Urinary bladder (tissue), 4 donors: ENCODE measurements at places on chromosomes 6 and 20. TPM values are rescaled to one million over a fixed set of nuclear protein-coding genes. Genes with fewer than 3 reads are reported as not detected.

DNA sequence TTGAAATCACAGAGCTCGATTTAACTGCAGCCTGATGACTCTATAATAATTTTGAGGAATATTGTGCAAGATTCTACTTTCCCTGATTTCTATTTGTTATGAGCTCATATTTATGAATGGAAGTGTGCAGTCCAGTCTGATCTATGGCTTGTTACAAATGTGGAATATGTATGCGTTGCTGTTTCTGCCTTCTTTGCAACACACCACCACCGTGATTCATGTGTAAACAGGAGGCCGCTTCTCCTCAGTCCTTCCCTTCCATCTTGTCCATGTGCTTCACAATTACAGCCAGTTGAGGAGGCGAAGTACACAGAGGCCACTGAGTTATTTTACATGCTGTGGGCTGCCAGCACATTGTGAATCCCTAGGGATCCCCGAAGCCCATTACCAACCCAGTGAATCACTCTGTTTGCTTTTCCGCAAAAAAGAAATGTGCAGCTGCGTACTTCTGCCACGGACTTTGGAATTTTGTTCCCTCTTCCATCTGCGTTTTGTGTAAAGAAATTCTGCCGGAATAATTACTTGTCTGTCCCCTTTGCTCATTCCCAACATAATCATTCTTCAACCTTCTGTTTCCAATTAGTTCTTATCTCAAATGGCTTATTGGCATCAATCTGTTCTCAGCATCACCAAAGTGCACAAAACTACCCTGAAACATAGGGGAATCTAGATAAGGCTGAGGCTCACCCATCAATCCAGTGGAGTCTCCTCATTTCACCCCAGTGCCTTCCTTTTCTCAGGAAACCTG, 551.6 kb upstream of the CITED2 start:
- DNase-seq = no peak

- no peak for DNase-seq
Measured at GRCh38 chr6:101489456-101489855, 95.9 kb downstream of the GRIK2 start.

The PNLDC1 gene
- polyA plus RNA-seq = 0.15 TPM

The APCDD1L gene
- polyA plus RNA-seq = 5.6 TPM

DNA sequence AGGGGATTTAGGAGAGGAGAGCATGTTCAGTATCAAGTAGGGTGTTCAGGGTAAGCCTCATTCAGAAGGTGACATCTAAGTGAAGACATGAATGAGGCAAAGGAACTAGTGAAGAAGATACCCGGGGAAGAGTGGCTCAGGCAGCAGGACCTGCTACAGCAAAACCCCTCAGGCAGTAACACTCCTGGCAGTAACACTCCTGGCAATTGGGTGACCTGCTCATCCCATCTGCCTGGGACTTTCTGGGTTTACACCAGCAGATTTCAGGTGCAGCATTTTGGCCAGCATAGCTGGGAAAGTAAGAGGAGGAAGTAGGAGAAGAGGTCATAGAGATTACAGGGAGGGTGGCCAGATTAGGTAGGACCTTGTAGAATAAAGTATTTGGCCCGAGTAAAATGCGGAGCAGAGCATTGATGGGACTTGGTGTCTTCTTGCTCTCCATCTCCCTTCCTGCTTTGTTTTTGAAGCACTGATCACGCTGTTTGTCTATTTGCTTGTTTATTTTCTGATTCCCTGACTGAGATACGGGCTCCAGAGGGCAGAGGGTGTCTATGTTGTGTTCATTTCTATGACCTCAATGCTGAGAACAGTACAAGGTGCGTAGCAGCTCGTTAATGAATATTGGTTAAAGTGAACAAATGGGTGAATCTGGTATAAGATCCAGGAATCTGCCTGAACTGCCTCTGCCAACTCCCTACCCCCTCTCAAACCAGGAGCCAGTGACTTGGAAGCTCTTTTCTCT, 88.3 kb downstream of the IYD start:
- no peak for DNase-seq

- DNase-seq = no peak
Measured at GRCh38 chr6:16286151-16286522, 47.8 kb downstream of the GMPR start.

- no peak for DNase-seq
Measured at GRCh38 chr6:40569162-40569910, 17.8 kb downstream of the LRFN2 start.

The VSX1 gene
- polyA plus RNA-seq = 0.05 TPM

The TFB1M gene
- 9.8 TPM for polyA plus RNA-seq

The CHRNA4 gene
- polyA plus RNA-seq = not detected

DNA sequence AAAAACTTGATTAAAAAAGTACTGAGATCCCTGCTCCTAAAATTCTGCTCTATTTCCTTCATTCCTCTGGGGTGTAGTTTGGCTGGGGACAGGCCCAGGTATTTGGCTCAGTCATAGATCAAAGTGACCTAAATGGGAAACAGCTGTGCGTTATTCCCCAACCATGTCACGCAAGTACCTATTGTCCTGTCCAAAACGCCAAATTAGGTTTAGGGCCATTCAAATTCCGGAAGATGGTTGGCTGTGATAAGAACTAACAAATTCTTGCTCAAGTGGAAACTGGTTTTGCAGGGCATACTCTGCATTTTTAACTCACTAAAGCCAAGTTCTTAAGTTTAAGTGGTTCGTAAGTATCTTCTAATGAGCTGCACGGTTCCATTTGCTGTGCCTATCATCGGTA, 147.6 kb upstream of the TMEM170B start:
- peak; percentile 53 for DNase-seq

DNA sequence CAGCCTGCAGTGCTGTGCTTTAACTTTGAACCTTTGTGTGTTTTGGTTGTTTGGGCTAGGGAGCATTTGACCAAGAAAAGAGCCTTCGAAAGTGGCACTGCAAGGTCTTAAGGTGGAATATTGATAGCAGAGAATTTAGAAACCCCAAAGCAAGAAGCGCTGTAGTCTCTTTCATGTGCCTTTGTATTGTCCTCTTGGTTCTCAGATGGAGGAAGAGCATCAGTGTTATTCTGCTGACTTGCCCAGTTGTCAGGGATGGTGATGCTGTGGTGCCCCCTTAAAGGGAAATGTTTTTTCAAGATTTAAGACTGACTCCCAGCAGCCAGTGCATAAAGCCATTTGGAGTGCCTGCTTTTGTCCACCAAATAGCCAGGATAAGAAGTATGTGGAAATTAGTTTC, 102.7 kb upstream of the INSM1 start:
- no peak for DNase-seq

- no peak for DNase-seq
Measured at GRCh38 chr20:63697357-63697867, 960 bp downstream of the TNFRSF6B start.

The BFSP1 gene
- 2.0 TPM for polyA plus RNA-seq

GRCh38 chr6:83792846-83793245, 60.3 kb upstream of the RIPPLY2 start:
- no peak for DNase-seq

DNA sequence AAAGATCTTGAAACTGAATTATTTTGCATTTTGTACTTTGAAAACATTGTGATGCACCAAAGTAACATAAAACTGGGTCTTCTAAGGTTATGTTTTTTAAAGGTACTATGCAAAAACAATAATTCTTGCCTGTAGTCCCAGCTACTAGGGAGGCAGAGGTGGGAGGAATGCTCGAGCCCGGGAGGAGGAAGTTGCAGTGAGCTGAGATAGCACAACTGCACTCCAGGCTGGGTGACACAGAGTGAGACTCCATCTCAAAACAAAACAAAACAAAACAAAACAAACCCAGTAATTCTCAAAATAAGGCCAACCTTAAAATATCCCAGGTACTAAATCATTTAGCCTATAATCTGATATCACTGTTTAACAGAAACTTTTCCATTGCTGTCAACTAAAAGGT, 269.6 kb downstream of the KHDC1L start:
- no peak for DNase-seq

The AIF1 gene
- 41.7 TPM for polyA plus RNA-seq

DNA sequence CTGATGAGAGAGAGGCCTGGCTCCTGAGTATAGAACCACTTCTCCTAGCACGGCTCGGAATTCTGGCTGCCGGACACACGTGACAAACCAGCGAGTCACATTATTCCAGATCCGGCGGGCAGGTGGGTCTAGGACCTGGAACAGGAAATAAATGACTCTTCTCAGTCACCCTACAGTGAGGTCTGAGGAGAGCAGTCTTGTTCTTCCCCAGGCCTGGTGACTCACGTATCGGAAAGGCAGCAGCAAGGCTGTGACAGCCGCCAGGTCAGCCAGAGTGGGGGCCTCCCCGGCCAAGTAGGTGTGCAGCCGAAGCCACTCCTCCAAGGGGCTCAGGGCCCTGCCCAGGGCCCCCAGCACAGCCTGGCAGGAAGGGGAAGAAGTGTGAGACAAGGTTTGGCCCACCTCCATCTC, 2.8 kb downstream of the VARS1 start:
- DNase-seq = no peak

GRCh38 chr6:42392833-42393232, 58.9 kb downstream of the TRERF1 start:
- DNase-seq = no peak

- DNase-seq = no peak
Measured at GRCh38 chr6:76217606-76218005, 145.1 kb upstream of the IMPG1 start.

- no peak for DNase-seq
Measured at GRCh38 chr6:33904050-33904746, 100.4 kb upstream of the MLN start.

- no peak for DNase-seq
Measured at GRCh38 chr20:12837646-12838045, 171.1 kb upstream of the SPTLC3 start.

GRCh38 chr20:11267131-11267761, 593.4 kb upstream of the JAG1 start:
- peak; percentile 58 for DNase-seq

DNA sequence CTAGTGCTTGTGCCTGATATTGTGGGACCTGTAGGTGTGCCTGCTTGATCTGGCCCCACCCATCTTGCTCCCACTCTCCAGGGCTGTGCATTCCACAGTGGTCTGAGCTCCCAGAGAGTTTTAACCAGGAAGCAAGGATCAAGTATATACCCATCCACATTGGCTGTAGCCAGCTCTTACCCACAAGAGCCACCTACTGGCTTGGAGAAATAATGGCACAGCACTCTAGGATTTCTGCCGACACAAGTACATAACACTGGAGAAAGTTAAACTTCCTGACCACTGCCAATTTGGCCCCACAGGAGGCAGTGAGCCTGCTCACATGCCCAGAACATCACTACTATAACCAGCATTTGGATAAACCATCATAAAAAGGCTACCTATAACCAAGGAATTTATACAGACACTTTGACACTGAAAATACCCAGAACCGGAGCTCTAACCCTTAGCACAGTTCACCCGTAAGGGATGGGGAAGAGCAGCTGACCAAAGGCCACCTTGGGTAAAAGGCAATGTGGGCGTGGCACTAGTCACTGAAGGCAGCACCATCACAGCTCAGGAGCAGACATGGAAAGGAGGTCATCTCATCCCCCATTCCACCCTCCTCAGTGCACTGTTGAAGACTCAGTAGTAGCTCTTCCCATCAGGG, 440.4 kb downstream of the BTBD3 start:
- DNase-seq = no peak

The CASP8AP2 gene
- 8.9 TPM for polyA plus RNA-seq

The ARMH2 gene
- not detected for polyA plus RNA-seq

GRCh38 chr6:167150941-167151549, 6.7 kb downstream of the GPR31 start:
- DNase-seq = no peak

GRCh38 chr20:32327087-32327681, 30.9 kb upstream of the ASXL1 start:
- no peak for DNase-seq

DNA sequence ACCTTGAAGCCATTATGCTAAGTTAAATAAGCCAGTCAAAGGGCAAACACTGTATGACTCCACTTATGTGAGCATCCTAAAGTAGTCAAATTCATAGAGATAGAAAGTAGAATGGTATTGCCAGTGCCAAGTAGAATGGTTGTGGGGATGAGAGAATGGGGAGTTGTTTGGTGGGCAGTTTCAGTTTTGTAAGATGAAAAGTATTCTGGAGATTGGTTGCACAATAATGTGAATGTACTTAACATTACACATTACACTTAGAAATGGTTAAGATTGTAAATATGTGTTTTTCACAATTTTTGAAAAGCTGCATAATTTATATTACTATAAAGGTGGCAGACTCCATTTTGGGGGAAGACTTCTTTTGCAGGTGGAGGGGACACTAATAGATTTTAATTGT, 51.3 kb upstream of the CARMIL1 start:
- DNase-seq = no peak

The COL11A2 gene
- 0.30 TPM for polyA plus RNA-seq

The SLC4A11 gene
- 1.8 TPM for polyA plus RNA-seq

DNA sequence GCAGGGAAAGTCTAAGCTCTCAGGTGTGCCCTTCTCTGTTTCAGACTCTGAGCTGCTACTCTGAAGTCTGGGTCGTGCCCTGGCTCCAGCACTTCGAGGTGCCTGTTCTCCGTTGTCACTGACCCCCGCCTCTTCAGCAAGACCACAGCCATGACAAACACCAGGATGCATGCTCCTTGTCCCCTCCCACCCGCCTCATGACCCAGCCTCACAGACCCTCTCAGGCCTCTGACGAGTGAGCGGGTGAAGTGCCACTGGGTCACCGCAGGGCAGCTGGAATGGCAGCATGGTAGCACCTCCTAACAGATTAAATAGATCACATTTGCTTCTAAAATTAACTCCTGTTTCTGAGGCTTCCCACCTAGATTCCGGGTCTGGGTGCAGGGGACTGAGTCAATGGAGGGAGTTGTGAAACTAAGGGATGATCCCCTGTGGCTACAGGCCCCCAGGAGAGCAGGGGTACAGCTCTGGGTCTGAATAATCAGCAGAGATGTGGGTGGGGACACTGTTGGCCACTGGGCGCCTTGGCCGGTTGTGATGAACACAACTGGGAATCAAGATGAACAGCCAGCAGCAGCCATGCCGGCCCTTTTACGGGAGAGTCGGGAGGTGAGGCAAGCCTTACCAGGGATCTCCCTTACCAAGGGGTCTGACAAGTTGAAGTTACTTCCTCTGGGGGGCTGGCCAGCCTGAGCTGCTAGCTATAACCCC, 10.7 kb downstream of the CST7 start:
- no peak for DNase-seq

The ASIP gene
- polyA plus RNA-seq = 0.80 TPM

- no peak for DNase-seq
Measured at GRCh38 chr6:167721291-167721690, 105.4 kb upstream of the AFDN start.

The SLC12A5 gene
- polyA plus RNA-seq = 1.5 TPM

DNA sequence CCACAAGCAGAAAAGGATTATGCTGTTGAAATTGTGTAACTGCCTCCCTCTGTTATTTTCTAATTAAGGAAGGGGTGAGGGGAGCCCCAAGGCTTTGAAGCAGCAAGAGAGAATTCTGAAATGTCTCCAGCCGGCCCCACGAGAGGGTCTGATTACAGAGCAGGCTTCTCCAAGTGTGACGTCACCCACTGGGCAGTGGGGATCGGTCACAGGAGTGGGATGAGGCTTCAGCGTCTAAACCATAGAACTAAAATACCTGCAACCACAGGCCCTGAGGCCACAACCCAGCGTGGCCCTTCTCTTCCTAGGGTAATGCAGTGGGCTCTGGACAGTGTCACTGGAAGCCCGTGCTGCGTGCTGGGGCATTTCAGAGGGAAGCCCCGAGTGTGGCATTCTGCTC, 38.6 kb upstream of the APCDD1L start:
- DNase-seq = peak; percentile 67

- DNase-seq = no peak
Measured at GRCh38 chr6:4078691-4079471, at the start of gene FAM217A. Gene FAM217A (minus strand): TSS chr6:4079137. CDS start chr6:4077414, 1,723 bp downstream.

The TRIM31 gene
- 9.6 TPM for polyA plus RNA-seq

GRCh38 chr20:63963784-63964301, 5.9 kb downstream of the ZNF512B start:
- DNase-seq = no peak

- no peak for DNase-seq
Measured at GRCh38 chr20:3068986-3069900, 2.2 kb upstream of the OXT start.

The OR2H1 gene
- polyA plus RNA-seq = not detected
